ENCODE measurements at places on chromosomes 7 and 10.

- DNase-seq: no peak
Measured at GRCh38 chr10:59607970-59608369, 101.7 kb downstream of the SLC16A9 start.

- DNase-seq: no peak
Measured at GRCh38 chr7:80480566-80480965, 31.3 kb downstream of the GNAT3 start.

- DNase-seq: no peak
Measured at GRCh38 chr7:141484907-141485306, 66.3 kb upstream of the AGK start.

GRCh38 chr7:35348611-35349400 lies 94.9 kb upstream of the TBX20 start:
- DNase-seq: no peak

GRCh38 chr10:65719790-65720189 lies 1206.0 kb upstream of the LRRTM3 start:
- no peak for DNase-seq

DNA sequence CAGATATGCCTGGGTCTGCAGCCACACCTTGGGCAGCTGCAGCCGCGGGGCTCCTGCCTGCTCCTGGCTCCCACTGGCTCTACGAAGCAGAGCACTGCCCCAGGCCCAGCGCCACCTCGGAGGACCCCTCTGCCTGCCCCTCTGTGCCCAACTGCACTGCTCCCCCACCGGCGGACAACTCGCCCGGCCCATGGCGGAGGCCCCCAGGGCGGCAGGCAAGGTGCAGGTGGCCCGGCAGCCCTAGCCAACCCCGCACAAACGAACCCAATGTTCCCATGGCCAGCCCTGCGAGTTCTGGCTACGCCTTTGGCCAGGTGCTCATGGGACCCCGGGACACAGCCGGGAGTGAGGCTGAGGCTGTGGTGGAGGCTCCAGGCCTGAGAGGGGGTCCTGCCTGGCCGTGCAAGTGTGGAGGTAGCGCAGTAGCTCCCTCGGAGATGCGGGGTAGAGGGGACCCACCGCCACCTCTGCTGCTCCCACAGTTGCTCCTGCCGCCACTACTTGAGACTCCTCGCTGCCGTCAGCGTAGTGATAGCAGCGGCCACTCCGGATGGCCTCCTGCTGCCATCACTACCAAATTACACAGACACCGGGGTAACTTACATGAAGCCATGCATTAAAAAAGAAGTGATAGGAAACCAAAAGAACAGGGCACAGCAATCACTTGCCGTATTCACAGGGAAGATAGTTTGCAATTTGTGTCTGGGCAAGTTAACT lies 97.3 kb upstream of the SP4 start:
- no peak for DNase-seq

DNA sequence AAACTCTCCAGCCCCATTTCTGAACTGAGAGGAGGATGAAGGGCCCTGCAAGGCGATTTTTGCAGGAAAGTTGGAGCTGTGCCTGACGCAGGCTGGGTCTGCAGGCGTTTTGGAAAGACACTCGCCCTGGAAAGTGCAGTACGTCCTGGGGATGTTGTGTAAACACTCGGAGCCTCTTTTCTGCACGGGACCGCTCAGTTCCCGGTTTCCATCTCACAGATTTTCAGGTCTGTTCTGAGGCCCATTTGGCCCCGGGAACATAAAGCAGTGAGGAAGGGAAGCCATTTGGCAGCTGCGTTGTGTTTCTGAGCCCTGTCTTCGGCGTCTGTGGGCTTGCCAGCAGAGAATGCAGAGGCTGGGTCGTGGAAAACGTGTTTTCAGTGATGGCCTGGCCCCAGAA lies 655.0 kb upstream of the MGMT start:
- DNase-seq: no peak

DNA sequence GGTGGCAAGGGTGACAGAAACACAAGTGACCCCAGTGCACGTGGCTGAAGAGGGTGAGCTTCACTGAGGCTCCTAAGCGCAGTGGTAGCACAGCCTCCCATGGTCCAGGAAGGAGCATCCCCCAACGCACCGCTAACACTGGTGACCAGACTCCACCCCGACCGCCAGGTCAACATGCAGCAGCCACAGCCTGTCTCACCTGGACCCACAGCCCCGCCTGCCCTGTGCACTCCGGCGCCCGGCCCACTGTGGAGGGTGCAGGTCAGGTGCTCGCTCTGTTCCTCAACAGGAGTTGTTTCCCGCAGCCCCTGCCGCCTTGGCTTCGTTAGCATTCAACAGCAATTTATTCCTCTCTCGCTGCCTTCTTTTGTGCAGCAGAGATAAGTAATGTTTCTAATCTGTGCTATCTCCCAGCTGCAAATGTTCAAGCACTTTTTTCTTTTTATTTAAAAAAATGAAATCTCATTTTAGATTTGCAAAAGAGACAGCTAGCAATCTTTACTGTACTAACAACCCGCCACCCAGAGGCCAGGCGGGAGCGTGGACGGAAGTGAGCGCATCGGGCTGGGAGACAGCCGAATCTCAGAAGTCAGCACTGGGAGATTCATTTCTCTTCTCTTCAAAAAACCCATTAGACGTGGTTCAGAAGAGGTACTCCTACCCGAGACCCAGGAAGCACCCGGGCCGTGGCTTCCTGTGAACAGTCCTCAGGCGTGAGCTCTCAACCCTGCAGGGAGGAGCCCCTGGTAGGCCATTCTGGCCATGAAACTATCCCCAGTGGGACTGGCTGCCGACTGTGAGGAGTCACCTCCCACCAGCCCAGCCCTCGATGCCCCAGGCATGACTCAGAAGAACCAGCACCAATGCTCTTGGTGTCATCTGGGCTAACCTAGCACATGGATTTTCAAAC lies 133.4 kb downstream of the MAD1L1 start:
- DNase-seq: peak; percentile 54

- DNase-seq: no peak
Measured at GRCh38 chr10:75940742-75941141, 509.3 kb downstream of the LRMDA start.

- no peak for DNase-seq
Measured at GRCh38 chr7:74483402-74484336, 30.0 kb downstream of the GTF2IRD1 start.

DNA sequence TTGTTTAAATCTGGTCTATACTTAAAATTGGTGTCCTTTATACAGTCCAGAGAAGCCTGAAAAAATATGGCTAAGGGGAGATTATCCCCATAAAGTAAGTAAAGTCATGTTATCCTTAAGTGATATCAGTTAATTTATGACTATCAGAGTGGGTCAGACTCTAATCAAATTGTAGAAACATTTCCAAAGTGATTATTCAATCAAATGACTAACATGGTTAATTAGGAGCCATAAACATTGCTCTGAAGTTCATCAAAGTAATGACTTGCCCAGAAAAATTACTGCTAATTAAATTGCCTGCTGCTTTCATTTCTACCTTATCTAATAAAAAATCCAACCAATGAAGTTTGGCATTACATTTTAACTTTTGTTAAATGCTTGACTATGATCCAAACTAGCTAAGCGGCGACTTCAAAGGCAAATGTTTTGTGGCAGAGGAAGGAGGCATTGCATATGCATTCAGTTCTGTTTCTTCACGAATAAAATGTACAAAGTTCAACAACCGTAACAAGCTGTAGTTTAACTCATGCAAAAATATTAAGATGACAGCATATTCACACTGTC lies 76.7 kb downstream of the ETV1 start:
- no peak for DNase-seq

DNA sequence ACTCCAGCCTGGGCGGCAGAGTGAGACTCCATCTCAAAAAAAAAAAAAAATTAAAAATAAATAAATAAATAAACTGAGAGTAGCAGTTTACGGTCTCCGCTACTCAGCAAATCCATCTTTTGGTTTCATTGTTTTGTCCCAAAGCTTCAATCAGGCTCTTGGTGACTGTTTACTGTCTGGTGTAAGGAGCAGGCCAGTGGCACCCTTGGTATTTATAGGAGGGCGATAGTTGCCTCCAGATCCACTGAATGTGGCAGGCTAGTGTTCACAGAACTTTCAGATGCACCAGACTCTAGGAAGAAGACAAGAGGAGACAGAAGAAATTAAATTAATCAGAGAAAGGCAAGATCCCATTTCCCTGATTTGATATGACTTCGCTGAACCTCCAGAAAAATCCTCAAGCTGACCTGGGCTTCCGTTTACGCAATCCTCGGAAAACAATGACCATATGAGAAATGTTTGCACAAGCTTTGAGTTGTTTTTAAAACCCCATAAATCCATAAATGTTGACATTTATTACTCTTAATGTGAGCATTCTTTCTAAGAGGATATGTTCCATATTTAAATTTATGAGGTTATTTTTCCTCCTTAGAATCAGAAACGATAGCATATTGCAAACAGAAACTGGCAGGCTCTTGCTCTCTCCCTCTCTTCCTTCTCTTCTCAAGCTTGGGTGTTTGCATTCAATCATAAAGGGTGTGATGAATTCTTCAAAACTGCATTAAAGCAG lies 7.1 kb upstream of the MUC3A start:
- DNase-seq: no peak

GRCh38 chr10:102468683-102469082 lies 17.3 kb upstream of the C10orf95 start:
- no peak for DNase-seq

DNA sequence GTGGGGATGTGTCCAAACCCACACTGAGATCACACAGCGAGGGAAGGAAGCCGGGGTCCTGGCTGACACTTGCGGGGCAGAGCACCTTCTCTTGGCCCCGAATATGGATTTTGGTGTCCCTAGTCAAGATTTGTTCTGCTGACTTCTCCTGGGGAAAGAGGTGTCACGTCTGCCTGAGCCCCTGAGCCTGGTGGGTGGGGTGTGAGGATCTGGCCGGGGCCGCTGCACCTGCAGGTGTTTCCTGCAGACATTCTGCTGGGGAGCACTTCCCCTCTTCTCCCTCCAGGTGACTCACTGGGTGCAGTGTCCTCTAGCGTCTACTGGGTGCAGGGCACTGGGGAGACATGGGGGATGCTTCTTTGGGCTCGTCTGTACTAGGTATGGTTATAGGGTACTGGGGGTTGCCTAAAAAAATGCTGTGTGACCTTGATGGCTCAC lies 99.2 kb downstream of the GRK5 start:
- peak; percentile 90 for DNase-seq

DNA sequence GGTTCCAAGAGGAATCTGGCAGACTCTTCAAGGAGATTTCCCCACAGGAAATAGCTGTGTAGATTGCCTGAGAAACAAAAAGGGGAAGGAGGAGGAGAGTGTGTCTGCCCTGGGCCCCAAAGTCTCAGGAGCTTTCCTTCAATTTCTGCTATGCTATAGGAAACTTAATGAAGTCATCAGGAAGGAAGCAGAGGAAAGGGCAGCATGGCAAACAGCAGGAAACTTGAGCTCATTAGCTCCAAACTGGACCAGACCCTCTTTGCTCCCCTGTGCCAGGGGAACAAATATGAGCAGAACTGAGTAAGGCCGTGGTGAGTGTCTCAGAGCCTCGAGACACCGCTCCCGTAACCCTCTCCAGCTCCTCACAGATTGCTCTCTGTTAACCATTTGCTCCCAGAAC lies 4.8 kb upstream of the KCNIP2 start:
- no peak for DNase-seq

DNA sequence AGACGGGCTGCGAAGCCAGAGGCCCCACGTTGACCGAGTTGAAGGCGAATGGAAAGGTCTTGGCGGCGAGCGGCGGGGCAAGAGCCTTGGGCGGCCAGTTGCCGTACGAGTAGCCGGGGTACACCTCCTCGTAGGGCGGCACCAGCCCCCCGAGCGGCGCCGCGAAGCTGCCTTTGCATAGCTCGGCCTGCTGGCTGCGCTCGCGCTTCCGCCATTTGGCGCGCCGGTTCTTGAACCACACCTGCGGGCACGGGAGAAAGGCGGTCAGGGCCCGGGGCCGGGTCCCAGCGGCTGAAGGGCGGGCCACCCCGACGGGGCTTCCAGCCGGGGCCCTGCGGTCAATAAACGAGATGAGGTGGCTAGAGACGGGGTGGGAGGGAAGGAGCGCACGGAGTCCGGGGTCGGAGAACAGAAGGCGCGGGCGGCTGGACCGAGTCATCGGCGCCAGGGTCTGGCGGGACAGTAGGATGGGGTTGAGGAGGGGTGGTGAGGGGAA lies 4.8 kb downstream of the ELOVL3 start:
- DNase-seq: peak; percentile 65

- DNase-seq: no peak
Measured at GRCh38 chr10:131663351-131663750, 237.5 kb upstream of the PPP2R2D start.

DNA sequence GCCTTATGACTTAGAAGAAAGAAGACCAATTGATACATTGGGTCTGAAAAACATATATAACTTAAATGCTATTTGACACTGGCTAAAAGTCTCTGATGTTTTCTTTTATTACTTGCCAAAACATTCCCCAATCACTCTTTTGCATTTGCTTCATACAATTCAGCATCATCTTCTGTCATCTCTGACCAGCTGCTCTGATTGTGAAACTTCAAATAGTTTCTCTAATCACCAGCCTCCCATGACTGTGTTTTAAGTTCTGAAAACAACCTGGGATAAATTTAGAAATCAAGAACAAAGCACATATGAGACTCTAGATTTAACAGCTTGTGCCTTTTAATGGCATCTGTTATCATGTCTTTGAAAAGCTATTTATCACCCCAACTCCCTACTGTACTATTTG lies 208.4 kb upstream of the KCND2 start:
- no peak for DNase-seq

- no peak for DNase-seq
Measured at GRCh38 chr7:22194658-22195273, 162.2 kb downstream of the RAPGEF5 start.

GRCh38 chr7:142152076-142152475 lies 40.6 kb downstream of the MGAM2 start:
- no peak for DNase-seq

DNA sequence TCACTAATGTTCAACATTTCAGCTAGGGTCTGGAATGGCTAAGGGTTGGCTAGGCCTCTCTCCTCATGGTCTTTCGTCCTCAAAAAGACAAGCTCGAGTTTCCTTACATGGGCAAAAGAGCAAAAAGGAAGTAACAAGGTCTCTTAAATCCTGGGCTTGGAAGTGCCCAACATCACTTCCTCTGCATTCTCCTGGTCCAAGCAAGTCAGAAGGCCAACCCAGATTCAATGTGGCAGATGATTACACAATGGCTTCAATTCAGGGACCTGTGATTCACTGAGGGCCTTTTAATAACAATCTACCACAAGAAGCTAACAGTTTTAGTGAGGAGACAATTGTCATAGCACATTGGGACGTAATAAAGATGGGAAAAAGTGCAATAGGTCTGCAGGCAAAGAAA lies 4.4 kb upstream of the NUP205 start:
- no peak for DNase-seq

- DNase-seq: no peak
Measured at GRCh38 chr7:16741676-16742075, 11.9 kb upstream of the TSPAN13 start.

- DNase-seq: peak; percentile 32
Measured at GRCh38 chr10:12656518-12657142, 307.3 kb downstream of the CAMK1D start.

DNA sequence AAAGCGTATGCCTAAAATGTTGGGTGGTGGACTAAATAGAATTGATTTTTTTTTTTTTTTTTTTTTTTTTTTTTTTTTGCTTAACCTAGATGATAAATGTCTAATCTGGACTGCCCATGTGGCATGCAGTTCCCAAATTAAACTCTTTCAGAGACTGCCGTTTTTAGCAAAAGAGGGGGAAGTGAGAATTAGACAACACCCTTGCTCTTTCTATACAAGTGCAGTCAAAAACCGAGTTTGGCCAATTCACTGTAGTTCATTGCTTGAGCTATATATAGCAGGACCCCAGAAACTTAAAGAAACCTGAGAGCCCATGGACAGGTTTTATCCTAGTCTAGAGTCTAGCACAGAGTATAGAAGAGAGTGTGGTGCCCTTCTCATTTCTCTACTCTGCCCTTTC lies 141.9 kb downstream of the GRM3 start:
- DNase-seq: no peak
